Hepatocyte (in vitro differentiated cells): ENCODE measurements at places on chromosomes 12 and 14. TPM values are rescaled to one million over a fixed set of nuclear protein-coding genes. Genes with fewer than 3 reads are reported as not detected.

DNA sequence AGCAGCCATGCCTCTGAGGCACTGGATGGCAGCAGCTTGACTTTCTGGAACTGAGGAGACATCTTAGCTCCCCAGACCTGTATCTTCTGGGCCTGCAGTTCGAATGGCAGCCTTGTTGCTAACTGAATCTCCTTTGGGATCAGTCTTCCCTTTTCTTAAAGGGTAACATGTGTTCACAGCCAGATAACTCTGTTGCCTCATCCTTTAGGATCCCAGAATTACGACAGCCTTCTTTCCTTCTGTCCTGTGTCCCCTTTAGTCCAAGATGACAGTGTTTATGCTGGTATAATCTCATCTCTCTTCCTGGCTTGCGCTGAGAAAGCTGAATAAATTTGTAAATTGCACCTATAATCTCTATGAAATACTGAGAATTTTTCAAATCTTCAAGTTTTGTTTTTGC, 9.1 kb upstream of the ERC1 start:
- H3K4me1 ChIP-seq, result no peaks in the 10 kb centered on the region
- no peaks in the 10 kb centered on the region for H3K36me3 ChIP-seq
- no peak overlapping the region for H3K27ac ChIP-seq
- DNase-seq, result no peak

MAPKAPK5 gene
- 49.1 and 59.9 TPM in 2 replicates for total RNA-seq

PLA2G1B gene
- total RNA-seq, result 8.5 and 24.9 TPM in 2 replicates

GRCh38 chr12:29516431-29516875, 19.0 kb upstream of the OVCH1 start:
- no peaks in the 10 kb centered on the region for H3K4me1 ChIP-seq
- H3K27me3 ChIP-seq, result no peaks in the 10 kb centered on the region
- H3K27ac ChIP-seq, result no peak overlapping the region
- no peak for DNase-seq

DNA sequence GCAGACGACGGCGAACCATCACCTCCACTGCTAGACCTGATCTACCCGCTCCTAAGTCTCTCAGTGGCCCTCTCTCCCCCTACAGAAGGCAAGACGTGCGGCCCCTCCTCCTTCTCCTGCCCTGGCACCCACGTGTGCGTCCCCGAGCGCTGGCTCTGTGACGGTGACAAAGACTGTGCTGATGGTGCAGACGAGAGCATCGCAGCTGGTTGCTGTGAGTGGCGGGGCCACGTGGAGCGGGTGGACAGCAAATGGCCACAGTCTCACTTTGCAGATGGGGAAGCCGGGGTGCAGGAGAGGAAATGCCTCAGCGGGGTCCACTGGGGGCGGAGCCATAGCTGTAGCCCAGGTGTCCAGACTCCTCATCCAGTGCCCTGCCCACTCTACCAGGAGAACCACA, 21.4 kb upstream of the NXPH4 start:
- no peaks in the 10 kb centered on the region for H3K27me3 ChIP-seq
- no peak for DNase-seq
- H3K4me1 ChIP-seq, result no peaks in the 10 kb centered on the region

LYZ gene
- 282 and 304 TPM in 2 replicates for total RNA-seq

EML5 gene
- total RNA-seq, result 1.1 and 1.4 TPM in 2 replicates

DEGS2 gene
- 1.8 and 5.3 TPM in 2 replicates for total RNA-seq

TBC1D30 gene
- 4.7 and 5.3 TPM in 2 replicates for total RNA-seq
